T-helper 17 cell (primary cell): ENCODE measurements at places on chromosomes 1 and 21.

DNA sequence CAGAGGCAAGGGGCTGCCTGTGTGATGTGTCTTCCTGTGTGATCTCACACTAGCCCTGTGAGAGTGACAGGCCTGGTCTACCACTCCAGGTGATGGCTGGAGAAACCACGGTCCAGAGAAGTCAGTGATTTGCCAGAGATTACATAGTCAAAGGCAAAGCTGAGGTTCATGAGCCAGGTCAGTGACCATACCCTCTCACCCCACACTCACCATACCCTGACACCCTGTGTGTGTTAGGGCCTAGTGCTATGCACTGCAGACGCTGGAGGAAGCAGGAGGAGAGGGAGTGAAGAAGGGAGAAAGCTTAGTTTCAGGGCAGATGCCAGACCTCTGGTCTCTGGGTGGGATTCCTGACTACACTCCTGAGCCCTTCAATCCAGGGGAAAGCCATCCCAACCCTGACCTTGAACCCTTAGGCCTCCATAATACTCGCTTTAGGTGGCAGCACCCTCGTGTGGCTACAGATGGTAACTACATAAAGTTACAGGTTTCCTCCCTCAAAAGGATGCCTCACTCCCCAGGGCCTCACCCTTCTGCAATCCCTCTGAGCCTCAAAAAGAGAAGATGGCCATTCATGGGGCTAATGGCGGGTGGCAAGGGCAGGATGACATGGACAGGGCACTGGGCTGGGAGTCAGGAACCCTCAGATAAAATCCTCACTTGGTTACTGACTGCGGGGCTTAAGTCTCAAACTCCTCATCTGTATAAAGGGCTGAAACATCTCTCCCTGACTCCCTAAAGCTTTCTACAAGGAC is 20.8 kb upstream of the SDC3 start:
- peak; percentile 41 for DNase-seq

- no peak for DNase-seq
Observed at GRCh38 chr1:94178901-94179300, 58.0 kb upstream of the ABCA4 start.

DNA sequence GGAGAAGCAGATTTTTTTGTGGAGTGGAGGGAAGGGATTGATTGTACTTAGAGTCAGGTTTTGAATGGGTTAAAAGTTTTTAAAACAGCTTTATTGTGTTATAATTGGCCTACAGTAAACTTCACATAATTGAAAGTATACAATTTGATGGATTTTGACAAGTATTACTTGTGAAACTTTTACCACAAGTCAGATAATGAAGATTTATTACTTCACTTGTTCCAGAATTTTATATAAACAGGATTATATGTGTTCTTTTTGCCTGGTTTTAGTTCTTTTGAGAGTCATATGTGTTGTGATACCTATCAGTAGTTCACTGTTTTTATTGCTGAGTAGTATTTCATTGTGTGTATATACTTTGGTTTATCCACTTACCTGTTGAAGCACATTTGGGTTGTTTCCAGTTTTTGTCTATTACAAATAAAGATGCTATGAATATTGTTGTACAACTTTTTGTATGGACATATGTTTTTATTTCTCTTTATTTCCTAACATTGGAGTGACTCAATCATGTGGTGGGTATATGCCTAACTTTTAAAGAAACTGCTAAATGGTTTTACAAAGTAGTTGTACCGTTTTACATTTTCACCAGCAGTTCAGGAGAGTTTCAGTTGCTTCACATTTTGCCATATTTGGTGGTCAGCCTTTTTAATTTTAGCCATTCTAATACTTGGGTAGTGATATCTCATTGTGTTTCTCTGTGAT is 71.0 kb downstream of the DYRK1A start:
- no peak for DNase-seq

- no peak for DNase-seq
Observed at GRCh38 chr1:50474859-50475809, 51.9 kb upstream of the DMRTA2 start.

- no peak for DNase-seq
Observed at GRCh38 chr1:12336413-12336812, 106.6 kb downstream of the VPS13D start.

- no peak for DNase-seq
Observed at GRCh38 chr1:158496374-158496773, 24.4 kb downstream of the OR10R2 start.

GRCh38 chr1:53654216-53655210 is 84.5 kb downstream of the GLIS1 start:
- no peak for DNase-seq

DNA sequence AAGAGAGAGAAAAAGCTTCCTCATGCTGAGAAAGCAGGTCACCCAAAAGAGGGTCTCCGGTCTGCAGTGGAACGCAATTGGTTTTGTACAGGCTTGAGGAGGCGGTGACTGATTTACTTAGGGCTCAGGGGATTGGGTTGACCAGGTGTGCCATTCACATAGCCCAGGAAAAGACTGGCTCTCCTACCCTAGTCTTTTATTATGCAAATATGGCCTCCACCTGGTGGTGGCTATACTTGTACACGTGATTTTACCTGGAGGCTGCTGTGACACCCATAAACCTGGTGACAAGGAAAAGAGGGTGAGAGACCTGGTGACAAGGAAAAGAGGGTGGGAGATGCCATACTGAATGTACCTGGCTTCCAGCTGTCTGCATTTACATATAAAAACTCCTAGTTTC is 49.9 kb downstream of the DNTTIP2 start:
- no peak for DNase-seq
